CD4-positive, alpha-beta T cell treated with Interleukin-6 at 100 ng/mL for 8 hours (primary cell): ENCODE measurements at places on chromosomes 1 and 21.
A peak's percentile ranks its signal among the peaks of the same experiment; 100 is the strongest.

DNA sequence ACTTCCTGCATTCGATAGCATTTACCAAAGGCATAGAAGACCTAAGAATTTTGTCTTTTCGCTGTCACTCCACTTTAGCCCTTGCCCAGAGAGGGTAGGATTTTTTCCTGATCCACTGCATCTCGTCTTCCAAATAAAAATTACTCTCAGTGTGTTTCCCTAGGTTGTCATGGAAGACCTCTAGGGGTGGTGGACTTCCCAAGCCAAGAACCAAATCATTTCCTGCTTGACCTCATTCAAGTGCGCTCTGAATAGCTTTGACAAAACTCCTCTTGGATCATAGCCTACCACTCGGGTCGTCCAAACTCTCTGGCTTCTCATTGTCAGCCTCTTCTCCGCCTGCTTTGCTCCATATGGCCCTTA lies 431 bp upstream of the C1orf52 start:
- no peak for DNase-seq

- DNase-seq, result no peak
Observed at GRCh38 chr1:171716616-171717015, 25.2 kb downstream of the VAMP4 start.

GRCh38 chr1:210292231-210292871 lies 36.4 kb upstream of the HHAT start:
- DNase-seq, result peak; percentile 6

DNA sequence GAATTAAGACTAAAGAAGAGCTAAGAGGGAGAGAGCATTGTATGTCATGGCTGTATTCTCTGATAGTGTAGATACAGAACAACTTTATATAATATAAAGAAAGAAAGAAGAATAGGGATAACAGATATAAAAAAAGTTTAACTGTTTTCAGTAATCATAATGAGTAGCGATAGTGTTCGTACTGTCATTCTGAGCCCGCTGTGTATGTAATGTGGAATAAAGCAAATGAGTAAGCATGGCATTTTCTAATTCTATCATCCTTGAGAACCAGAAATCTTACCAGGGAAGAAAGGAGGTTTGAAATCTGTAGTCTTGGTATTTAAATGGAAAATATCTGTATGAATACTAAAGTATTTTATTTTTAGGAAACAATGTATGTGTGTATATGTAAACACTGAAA lies 46.7 kb upstream of the SSX2IP start:
- no peak for DNase-seq

- no peak for DNase-seq
Observed at GRCh38 chr1:184025242-184025675, 12.3 kb downstream of the COLGALT2 start.

- no peak for DNase-seq
Observed at GRCh38 chr1:36396359-36396758, 1.3 kb downstream of the LSM10 start.

DNA sequence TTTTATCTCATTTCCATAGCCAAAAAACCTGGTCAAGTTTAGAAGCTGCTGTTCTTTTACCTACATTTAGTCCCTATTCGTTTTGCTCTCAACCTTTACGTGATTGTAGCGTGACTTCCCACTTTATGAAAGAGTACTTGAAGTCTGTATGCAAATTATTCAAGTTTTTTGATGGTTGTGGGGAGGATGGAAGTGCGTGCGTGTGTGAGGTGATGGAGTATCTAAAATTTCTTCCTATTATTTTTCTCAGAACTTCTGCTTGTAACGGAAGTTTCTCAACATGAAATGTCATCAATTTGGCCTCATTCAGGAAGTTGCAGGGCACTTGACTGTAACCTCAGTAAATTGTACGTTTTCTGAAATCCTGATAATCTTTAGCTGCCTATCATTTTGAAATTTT lies 64.0 kb downstream of the SAMSN1 start:
- DNase-seq, result peak; percentile 28

DNA sequence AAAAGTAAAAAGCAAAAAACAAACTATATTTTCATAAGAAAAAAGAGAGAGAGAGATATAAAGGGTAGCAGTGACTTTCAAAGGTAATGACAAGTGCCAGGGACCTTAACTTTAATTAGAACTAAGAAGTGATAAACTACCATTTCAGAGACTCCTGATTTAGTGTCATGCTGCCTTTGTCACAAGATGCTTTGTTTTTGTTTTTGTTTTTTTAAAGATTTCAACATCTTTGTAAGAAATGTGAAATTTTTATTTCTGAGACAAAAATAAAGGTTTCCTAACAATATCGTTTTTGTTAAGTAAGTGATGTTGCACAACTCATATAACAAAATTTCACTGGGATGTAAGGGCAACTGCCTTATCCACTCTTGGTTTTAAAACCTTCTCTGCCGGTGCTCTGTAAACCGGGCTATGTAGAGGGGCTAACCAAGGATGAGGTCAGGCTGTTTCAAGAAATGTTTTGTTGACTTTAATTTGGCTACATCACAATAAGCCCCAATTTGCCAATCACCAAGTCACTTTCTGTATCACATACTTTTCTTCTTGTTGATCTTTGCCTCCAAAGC lies 35.2 kb upstream of the SYT2 start:
- no peak for DNase-seq

DNA sequence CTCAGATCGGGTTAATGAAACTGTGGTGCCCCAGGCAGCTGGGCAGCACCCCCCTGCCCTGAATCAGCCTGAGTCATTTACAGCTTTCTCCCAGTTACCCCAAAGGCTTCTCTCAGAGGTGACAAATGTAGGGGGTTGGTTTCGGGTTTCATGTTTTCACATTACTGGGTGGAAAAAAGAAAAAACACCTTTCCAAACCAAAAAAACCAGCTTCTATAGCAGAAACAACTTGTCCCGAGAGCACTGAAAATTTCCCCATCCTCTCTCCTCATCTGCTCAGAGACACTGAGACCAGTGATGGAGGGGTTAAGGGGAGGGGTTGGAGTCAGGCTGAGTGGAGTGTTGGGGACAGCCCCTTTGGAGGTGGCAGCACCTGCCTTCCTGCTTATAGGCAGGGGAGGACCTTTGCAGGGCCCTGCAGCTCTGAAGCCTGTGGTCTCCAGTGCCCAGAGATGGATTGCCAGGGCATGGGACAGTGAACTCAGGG lies 15.6 kb downstream of the UTP11 start:
- DNase-seq, result no peak

GRCh38 chr1:180530501-180530900 lies 28.1 kb upstream of the ACBD6 start:
- DNase-seq, result no peak

DNA sequence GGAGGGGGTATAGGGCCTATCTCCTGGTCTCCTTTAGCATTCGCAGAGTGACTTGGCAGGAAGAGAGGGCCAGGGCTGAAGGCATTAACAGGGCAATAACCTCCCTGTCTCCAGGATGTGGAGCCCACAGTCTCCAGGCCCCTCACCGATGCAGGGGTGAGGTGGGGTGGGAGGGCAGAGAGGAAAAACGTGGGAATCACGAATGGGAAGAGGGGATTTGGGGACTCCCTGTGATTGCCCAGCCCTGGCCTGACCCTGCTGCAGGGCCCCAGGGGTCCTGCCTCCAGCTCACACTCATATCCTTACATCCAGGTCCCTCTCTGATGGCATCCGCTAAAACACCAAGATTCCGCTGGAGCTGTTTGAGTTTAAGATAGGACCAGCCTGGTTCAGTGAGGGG lies 14.6 kb downstream of the TFAP2E start:
- no peak for DNase-seq

DNA sequence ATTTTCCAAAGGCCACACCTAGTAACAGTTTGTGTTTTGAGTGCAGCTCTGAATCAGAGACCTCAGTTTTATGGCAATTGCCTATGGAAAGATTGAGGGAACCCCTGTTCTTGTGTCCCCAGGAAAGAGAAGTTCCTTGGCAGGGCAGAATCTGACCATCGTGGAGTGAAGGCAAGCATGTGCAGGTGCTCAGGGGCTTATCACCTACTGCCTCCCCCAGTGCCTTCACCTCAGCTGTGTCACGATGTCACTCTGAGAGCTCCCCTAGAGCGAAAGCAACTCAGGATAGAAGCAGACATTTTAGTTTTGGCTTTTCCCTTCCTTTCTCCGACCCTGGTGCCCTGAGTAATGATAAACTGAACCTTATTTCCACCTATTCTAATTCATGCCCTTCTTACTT lies 1.8 kb upstream of the SPRR1A start:
- no peak for DNase-seq

DNA sequence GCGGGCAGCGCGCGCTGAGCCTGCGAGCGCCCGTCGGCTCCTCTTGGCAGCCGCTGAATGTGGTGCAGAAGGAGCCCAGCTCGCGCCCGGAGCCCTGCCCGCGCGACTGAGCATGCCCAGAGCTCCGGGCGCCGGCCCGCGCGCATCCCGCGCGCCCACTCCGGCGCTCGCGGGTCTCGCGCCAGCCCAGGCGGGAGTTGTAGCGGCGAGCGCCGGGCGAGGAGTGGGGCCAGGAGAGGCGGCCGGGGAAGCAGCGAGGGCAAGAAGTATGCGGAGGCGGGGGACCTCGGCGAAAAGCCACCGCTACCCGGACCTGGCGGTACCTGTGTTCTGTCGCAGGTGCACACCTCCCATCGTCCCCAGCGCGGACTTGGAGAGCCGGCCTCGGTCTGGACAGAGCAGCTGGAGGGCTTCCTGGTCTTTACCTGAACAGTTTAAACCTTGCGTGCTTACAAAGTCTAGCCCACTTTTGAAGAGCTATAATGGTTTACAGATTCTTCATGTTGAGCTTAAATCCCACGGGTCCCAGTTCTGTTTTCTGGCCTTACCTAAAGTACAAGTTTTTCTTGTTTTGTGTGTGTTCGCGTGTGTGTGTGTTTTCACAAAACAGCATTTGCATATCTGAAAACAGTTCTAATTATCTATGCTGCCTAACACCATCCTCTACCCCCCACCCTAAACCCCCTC lies at the start of gene DDAH1:
TSS of gene DDAH1 (minus strand) at position 61 of the 687 bp plus-strand sequence. CDS start 114 bp downstream, outside the sequence.
- DNase-seq, result no peak

DNA sequence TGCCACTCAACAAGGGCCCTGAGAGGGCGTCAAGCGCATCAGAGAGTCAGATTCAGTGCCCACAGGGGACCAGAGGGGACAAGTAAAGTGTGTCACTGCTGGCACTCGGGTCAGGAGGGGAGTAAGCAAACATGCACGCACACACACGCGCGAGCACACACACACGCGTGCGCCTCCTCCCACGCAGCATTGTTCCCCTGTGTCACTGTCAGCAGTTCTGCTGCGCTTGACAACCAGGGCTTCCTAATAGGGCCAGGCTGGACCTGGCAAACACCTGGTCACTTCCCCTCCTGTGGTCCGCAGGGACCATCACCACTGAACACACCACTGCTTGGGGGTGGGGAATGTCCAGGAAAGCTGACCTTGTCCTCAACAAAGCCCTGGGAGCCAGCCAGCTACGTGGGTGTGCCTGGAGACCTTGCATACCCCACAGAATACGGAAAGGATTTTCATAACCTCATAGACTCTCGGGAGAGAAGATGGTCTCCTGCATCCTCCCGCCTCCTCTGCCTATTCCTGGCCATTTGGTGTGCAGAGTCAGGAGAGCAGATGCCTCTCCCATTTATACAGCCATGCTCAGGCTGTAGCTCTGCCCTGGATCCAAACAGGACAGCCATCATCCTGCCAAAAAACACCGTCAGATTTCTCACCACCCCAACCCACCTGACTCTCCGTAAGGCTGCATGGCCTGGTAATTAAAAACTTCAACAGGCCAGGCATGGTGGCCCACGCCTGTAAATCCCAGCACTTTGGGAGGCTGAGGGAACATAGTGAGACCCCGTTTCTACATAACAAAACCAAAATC lies 73.2 kb downstream of the SSBP3 start:
- no peak for DNase-seq

GRCh38 chr1:24591781-24592180 lies 35.9 kb downstream of the NCMAP start:
- no peak for DNase-seq

- DNase-seq, result no peak
Observed at GRCh38 chr1:245772325-245772724, 617.5 kb downstream of the KIF26B start.

- no peak for DNase-seq
Observed at GRCh38 chr1:183942933-183943693, 94.4 kb downstream of the COLGALT2 start.

DNA sequence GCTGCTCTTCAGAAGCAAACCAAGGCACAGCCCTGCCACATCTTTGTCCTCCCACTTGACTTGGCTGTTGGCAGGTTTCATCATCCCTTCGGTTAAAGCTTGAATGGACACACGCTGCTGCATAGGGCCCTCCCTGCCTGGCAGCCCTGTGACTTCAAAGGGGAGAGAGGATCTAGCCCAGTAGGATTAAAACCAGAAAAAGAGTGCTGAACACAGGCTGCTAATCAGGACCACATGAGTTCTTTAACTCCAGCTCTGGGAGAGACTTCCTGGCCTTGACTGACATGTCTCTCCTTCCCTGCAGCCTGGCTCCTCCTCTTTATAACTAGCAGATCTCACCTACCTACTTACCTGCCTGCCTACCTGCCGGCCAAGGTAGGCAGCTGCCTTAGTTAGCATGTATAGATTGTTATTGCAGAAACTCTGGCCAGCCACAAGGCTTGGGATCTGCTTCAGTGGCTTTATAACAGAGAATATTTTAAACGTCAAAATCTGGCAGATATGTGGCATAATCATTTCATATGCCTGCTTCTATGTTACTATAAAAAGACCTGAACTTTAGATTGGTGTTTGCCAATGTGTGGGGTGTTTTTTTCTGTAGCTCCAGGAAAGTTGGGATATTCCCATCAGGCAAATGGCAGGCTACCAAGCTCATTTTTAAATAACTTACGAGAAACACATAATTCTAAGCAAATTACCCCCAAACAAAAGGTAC lies 49.4 kb downstream of the ERG start:
- no peak for DNase-seq

DNA sequence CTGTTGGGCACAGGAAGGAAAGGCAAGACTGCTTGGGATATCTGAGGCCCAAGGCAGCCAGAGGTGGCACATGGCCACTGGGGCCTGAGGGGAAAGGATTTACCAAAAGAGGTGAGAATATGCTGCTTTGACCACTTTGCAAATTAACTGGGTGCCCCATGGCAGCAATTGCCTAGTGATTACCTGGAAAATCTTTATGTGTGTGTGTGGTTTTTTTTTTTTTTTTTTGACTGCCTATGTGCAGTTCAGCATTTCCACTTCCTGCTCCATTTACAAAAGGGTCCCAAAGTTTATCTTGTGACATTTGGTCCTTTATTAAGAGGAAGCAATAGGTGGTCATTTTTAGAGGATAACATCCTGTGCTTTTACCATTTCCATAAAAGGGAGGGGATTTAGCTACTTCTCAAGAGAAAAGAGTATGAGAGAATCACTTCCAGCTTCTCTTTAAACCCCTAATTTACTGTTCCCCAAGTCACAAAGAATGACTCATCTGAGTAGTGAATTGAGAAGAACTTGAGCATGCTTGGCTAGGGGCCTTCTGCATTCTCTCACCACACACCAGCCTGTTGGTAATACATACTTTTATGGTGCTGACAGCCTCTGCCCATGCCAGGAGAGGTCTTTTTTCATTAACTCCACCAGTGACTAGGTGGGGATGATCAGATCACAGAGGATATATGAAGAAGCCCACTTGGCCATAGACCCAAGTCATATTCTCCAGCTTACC lies 52.1 kb downstream of the SYDE2 start:
- no peak for DNase-seq
